Cerebellar nuclear complex (tissue), 1 donor: ENCODE measurements at places on chromosomes 16 and 17.

GRCh38 chr17:50332196-50332595 is 13.7 kb upstream of the XYLT2 start:
- DNase-seq = no peak

DNA sequence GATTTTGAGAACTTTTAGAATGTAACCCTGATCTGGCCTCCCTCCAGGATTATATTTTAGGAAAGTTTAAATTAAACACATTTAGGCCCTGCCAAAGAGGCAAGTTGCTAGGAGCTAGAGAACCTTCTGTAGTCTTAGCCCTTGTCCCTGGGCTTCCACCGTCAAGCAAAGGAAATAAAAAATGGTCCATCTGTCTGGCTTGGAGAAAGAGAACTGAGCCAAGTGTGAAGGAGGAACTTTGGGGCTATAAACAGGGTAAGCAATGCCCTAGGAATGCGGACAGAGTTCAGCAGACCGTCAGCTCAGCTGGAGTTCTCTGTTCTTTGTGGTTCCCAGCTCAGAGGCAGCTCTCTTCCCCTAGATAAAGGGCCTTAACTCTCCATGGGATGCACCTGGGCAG is 29.6 kb downstream of the RCVRN start:
- no peak for DNase-seq

DNA sequence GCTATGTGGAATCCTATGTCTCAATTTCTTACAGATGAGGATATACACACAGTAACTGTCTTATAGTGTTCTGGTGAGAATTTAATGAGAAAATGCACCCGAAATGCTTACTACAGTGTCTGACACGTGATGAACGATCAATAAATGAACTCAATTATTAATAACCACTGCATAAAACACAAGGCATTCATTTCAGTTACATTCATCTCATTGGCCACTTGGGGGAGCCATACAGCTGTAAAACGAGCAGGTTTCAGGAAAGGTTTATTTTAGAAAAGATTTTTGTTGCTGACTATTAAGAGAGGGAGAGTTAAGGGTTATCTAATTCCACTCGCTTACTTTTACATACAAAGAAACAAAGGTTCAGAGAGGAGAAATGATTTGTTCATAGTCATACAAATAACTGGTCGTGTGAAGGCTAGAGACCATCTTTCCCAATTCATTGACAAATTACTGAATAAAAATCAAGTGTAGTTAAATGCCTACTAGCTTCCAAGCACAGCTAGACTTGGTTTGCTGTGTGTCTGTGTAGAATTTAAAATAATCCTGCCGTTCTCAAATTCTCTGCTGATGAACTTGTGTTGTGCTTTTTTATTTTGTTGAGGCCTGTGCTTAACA is 160.1 kb downstream of the MAP2K4 start:
- DNase-seq = no peak

GRCh38 chr16:75188832-75189477 is 18.0 kb downstream of the CTRB2 start:
- no peak for DNase-seq

DNA sequence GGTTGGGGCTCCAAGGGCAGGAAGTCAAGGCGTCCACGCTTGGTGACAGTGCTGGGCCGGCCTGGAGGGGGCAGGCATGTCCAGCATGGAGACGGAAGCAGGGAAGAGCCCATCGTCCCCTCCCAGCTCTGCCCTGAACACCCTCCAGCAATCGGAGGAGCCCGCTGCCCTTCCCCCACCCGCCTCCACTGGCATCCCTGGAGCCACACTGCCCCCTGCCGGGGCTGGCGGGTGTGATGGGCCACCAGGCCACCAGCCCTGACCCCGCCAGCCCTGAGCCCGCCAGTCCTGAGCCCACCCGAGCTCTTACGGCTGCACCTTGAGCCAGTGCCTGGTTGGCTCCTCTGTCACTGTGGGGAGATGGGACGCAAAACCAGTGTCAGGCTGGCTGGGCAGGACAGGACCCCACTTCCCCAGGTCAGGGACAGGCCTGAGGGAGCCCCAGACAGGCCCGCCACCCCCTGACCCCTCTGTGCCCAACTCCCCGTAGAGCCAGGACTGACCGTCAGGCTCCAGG is 4.1 kb upstream of the CDH15 start:
- DNase-seq = no peak

- peak; percentile 49 for DNase-seq
Measured at GRCh38 chr16:85445064-85445778, 167.9 kb upstream of the GSE1 start.

GRCh38 chr16:2211923-2212347 is 1.3 kb upstream of the BRICD5 start:
- DNase-seq = no peak
